ENCODE measurements at places on chromosomes 1 and 21.

DNA sequence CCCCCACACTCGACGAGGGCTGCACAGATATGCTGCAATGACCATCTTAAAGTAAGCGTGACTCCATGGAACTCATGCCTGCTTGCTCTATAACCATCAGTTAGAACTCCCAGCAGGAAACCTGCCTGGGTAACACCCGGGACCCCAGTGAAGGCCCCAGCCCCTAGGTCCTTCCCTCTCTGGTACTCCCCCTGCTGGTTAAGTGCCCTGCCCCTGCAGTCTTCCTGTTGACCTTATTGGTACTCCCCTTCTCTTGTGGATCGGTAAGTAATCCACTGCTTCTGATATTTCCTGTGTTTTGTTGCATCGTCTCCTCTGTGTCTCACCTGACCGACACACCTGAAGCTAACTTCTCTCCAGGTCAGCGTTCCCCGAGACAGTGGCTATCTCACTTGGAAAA, 104.8 kb upstream of the COG2 start:
- no peak for DNase-seq

GRCh38 chr21:16082038-16082816, 352.4 kb downstream of the USP25 start:
- DNase-seq, result peak; percentile 4

DNA sequence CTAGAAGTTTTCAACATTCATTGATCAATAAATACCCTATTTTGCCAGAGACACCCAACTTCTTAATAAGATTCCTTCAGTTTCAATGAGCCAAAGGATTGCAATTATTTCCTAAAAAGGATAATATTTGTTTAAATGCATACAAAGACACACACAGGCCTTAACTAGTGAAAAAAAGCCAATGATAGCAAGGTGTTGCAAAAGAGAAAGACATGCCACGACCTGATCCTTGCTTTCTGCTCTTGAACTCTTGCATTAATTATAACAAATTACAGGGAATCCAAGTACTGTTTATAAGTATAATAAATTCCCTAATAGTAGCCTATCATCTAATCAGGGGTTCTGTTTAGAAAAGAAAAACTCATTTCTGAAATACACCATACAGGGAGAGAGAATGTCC, 131.1 kb downstream of the PTPN14 start:
- no peak for DNase-seq

DNA sequence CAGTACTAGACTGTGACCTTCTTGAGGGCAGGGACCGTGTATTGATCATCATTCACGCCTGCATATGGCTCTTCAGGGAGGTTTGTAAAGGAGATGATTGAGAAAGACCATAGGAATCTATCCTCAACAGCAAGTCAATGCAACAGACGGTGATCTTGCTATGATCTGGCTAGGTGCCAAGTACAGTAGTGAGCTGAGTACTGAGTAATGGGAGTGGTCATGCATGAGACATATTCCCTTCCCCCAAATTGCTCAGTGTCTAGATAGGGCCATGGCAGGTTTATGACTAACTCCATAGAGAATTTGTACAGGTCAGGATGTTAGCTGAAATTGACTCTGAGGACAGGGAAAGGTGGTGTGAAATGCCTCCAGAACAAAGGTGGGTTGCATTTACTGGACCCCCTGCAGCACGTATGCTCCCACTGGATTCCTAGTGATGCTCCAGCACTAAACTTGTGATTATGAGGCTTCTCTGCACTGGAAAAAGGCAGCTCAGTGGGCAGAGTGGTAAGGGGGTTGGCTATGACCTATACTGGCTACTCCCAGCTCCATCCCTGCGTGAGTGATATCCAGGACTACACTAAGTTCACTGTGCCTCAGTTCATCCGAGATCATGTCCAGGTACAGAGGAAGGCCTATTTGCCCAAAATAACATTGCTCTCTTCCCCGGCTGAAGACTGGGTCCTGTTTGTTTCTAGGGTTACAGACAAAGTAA, 37.2 kb downstream of the KCNJ6 start:
- no peak for DNase-seq

DNA sequence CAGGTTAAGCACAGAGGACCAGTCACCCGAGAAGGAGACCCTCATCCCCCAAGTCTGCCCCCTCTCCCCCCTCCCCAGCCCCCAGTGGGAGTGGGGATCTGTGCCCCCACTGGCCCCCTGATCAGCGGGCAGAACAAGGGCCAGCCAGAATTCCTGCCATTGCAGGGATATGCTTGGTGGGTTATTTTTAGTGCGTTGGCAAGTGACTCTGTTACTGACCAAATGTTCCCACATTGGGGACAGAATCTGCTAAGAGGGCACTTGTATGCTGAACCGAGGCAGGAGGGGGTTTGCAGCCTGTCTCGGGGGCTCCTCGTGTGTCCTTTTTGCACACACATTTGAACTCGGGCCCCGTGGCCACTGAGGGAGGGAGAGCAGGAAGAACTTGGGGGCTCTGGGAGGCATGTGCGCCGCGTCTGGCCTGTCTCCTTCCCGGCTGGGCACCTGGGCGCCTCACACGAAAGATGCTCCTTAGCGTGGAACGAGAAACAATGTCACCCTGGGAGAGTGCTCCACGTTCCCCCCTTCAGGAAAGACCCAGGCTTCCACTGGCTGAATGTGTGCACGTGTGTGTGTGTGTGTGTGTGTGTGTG, 66.4 kb upstream of the CASZ1 start:
- DNase-seq, result no peak

- no peak for DNase-seq
Measured at GRCh38 chr1:79079770-79080169, 73.2 kb upstream of the ADGRL4 start.

- no peak for DNase-seq
Measured at GRCh38 chr21:44969066-44969670, 29.3 kb downstream of the SLX9 start.

DNA sequence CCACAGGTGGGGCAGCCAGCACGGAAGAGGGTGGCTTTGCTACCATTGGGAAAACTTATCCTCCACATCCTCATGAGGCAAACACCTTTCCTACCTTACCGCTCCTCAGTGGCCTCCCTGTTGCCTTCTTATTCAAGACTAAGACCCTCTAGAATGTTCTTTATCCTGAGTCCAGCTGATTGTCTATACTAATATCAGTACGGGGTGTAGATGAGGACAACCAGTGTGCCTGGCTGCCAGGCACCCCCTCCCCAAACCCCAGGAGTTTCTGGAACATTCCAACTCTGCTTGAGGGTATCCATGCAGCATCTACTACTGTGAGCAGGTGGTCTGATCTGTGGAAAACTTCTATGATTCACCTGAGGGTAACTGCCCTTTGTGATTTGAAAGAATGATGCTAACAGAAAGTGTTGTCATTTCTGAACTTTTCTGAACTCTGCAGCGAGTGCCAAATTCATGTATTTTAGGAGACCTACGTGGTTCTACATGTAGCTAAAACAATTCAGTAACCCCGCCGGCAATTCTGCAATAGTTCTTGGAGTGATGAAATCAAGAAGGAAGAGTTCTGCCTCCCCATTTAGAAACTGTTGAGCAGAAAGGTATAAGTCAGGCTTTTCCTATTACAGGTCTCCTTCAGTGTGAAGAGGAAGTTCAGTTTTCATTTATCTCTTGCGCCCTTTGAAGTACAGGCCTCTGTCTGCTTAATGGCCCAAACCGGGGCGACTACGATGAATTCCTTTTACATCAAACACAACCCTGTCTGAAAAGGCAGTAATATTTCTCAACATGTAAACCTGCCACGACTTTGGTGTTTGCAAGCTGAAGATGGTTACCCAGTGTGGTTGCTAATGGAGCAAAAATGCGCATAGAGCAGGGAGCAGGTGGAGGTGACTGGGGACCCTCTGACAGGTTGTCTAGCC, 80.4 kb downstream of the RUNX1 start:
- DNase-seq, result no peak

DNA sequence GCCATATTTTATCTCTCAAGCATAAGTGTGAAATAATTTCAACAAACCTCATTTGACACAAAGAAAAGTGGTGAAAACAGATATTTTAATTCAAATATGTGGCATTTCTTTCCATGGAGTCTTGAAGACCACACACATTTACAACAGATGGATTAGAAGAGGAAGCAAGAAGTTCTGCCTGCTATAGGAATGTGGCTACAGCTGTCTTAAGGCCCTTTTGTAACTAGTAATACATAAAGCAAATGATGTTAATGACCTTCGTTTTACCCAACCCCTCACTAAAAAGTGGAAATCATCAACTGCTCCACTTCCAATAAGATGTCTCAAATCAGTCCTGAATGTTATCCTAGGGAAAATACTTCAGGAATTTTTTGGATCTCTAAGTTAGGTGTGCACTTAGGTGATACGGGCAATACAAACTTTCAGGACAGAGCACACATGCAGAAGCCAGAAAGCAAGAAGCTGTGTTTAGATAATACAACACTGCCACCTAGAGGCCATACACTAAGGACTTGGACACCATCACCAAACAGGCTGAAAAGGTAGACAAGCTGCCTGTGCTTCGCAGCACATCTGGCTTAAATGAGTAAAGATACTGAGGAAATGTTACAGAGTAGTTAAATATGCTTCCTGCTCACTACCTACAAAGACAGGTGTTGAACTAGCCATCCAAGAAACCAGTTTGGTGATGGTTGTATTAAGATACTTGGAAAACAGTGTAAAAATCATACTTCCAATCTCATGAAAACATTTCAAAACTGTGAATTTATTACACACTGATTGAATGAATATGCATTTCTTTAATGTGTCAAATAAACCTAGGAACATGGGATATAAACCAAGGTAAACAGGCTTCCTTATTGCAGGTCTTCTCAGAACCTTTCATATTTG, 24.4 kb downstream of the RRAGC start:
- peak; percentile 90 for DNase-seq

DNA sequence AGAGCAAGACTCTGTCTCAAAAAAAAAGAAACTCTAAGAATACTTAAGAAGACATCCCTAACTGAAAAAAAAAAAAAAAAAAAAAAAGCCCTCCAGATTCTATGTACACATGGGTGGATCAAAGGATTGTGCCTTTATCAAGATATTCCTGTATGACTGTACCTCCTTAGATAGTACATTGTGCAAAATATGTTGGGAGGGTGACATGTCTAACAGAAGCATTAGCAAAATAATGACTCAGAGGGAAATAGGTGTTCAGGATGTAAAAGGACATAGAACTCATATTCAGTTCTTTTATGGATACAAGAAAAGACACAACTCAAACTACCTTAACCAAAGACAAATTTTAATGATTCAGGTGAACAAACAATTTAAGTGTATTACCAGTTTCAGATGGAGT, 269.8 kb upstream of the KAZN start:
- DNase-seq, result no peak

GRCh38 chr1:151594143-151594625, 17.7 kb upstream of the SNX27 start:
- peak; percentile 49 for DNase-seq

DNA sequence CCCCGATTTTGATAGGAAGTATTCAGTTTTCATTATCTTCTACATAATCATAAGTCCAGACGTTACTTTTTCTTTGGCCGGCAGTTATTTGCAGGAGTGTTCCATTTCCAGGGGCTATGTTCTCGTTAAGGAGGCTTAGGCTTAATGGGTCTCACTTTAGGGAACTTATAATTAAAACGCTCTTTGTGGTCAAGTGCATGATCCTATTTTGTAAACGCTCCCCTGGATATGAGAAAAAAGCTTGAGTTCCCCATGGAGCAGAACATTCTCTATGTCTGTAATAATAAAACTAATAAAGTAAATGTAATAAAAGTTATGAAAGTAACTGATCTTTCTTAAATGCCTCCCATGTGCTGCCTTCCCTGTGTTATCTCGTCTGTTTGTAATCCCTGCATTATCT, 48.7 kb upstream of the GPR153 start:
- no peak for DNase-seq

DNA sequence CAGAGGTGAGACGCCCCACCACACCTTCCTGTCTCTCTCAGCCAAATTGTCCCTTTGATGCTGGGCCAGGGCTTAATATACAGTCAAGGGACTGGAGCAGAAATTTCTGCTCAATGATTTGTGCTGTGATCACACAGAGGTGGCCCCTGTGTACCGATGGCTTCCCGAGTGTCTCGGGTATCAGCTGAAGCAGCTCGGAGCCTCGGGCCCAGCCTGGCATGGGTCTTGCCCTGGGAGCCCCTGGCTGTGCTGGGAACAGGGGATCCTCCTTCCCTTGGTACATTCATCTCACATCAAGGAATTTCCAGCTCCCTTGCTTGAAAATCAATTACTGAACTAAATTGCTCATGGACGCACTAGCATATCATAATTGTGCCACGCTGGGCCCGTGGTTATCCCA, 148.8 kb upstream of the C1orf174 start:
- DNase-seq, result no peak

GRCh38 chr1:94056996-94057395, 64.0 kb downstream of the ABCA4 start:
- no peak for DNase-seq

- DNase-seq, result no peak
Measured at GRCh38 chr1:150302338-150302737, 8.7 kb downstream of the MRPS21 start.

- no peak for DNase-seq
Measured at GRCh38 chr21:32889596-32889995, 118.0 kb upstream of the PAXBP1 start.

DNA sequence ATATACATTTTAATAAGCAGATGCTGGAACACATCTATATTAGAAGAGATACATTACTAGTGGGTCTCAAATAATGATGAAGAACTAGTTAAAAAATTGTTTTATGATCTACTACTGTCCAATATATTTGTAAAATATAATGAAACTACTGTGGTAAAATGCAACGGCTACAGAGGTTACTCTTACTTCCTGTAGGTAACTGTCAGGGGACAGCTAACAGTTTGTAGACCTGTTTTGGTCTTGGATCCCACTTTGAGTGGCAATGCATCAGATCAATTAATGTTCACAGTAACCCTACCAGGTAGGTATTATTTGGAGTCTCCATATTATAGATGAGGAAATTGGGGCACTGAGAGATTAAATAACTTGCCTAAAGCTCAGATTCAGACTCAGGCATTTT, 26.7 kb upstream of the MYSM1 start:
- DNase-seq, result no peak

DNA sequence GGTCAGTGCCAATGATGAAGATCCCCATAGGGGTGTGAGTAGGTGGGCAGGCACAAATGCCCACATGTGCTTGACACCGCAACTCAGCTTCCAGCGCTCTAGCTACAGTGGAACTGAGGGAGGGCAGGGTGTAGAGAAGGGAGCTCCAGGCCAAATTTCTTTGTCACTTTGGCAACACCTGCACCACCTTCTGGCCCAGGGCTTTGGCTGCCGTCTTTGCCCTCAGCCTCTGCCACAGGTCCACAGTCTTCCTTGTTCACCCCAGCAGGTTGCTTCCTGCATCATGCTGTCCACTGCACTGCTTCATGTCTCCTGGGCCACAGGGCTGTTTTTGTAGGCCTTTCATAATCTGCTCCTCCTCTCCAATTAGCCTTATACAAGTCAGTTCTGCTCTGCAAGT, 20.4 kb upstream of the FMOD start:
- no peak for DNase-seq

- no peak for DNase-seq
Measured at GRCh38 chr21:29691616-29692491, 247.9 kb downstream of the GRIK1 start.
